Stimulated activated CD8-positive, alpha-beta memory T cell treated with anti-CD3 and anti-CD28 coated beads, Interleukin-4, amount 100 ng/mL, for 1 hour (primary cell): ENCODE measurements at places on chromosomes 5 and 9.

DNA sequence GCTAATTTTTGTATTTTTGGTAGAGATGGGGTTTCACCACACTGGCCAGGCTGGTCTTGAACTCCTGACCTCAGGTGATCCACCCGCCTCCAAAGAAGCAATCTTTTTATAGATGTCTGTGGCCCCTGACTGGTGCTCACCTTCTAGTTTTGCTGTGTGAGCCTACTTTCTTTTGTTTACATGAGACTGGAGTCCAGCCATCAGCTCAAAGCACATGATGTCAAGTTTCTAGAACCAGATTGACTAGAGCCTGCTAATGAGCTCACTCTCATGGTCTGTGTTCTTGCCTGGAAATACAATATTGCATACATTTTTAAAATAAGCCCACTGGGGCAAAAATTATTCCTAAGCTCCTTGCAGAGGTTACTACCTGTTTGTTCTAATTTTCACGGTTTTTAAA, 102.9 kb upstream of the PIK3R1 start:
- DNase-seq = no peak

DNA sequence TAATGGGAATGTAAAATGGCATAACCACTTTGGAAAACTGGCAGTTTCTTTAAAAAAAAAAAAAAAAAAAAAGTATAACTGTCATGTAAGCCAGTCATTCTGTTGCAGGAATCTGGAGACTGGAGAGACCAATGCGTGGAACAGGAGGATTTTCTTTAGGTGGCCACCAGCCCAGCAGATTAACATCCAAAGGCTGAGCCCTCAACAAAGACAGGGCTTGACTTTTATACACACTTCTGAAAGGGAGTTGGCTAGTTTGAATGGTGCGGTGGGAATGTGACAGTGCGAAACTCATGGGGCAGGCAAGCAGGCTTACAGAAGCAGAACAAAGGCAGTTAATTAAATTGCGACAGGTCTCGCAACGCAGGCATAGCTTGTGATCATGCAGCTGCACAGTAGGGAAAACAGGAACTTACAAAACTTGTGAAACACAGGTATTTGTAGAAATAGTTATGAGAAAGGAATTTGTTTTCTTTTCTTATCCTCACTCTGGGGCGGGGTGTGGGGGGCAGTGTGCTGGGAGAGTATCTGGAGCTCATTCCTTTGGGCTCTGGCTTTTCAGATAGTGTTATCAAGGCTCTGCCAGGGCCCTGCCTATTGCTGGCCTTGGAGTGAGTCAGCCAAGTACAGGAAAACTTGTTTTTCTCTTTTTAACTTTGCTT, 12.0 kb downstream of the UIMC1 start:
- no peak for DNase-seq

DNA sequence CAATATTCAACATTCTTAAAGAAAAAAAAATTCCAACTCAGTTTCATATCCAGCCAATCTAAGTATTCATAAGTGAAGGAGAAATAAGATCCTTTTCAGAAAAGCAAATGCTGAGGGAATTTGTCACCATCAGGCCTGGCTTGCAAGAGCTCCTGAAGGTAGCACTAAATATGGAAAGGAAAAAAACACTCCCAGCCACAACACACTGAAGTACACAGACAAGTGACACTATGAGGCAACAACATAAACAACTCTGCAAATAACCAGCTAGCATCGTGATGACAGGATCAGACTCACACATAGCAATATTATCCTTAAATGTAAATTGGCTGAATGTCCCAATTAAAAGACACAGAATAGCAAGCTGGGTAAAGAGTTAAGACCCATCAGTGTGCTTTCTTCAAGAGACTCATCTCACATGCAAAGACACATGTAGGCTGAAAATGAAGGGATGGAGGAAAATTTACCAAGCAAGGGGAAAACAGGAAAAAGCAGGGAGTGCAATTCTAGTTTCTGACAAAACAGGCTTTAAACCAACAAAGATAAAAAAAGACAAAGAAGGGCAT, 33.1 kb downstream of the ANKRD33B start:
- no peak for DNase-seq

DNA sequence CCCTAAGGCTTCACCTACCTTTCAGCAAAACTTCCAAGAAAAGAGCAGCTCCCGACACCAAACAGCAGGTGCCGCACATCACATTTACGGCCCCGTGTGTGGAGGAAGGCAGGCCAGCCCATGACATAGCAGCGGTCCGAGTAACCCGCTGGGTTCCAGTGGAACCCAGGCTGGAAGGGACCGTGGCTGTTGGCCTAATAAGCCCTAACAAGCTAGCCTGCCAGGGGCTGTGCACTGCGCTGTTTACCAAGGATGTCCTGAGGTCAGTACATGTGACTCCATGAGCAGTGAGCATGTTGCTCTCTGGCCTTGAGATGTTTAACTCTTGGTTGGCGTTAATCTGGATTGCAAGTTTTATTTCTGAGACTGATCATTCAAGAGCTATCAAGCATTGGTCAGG, 131.5 kb downstream of the FSTL4 start:
- DNase-seq = no peak

DNA sequence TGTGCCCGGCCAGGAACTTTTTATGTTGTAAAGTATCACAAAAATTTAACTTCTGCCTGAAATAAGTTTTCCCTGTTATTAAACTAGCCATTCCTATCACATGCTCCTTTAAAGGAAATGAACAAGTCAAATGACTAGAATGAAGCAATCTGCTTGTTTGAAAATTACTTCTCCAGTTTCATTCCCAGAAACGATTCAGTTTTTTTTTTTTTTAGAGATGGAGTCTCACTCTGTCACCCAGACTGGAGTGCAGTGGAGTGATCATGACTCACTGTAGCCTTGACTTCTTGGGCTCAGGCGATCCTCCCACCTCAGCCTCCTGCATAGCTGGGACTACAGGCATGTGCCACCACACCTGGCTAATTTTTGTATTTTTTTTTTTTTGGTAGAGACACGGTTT, 13.3 kb upstream of the GNG10 start:
- no peak for DNase-seq

GRCh38 chr5:2303431-2304100, 420.8 kb upstream of the IRX4 start:
- DNase-seq = no peak

GRCh38 chr9:123460091-123460490, 104.1 kb downstream of the CRB2 start:
- DNase-seq = no peak

DNA sequence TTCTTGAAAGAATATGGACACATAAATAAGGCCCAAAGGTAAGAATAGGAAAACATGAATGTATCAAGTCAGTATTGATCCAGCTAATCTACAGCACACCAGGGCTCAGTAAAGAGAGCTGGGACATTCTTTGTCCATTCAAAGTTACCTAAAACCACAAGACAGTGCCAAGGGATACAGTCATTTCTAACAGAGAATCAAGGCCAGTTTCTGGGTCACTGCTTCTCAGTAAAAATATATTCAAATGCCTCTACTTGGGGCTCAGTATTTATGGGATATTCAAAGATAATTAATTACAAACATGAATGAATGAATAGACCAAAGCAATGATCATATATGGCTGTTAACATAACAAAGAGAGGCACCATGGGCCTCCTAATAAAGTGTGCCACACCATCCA, 34.9 kb downstream of the MTMR12 start:
- DNase-seq = no peak

DNA sequence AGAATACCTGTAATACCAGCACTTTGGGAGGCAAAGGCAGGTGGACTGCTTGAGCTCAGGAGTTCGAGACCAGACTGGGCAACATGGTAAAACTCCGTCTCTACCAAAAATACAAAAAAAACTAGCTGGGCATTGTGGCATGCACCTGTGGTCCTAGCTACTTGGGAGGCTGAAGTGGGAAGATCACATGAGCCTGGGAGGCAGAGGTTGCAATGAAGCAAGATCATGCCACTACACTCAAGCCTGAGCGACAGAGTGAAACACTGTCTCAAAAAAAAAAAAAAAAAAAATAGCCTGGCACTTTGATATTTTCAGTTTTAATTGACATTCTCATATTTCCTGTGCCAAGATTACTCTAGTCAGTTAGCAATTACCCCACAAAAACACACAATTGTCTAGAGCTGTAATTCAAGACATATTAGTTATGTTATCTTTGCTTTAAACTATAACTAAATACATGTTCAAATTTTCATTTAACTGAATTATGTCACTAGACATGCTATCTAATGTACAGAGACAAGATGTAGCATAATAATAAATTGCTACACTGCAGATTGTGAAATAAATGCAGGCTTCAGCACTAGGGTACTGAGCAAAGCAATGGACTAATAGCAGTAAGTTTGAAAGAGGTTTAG, 378.2 kb upstream of the GRAMD2B start:
- no peak for DNase-seq

DNA sequence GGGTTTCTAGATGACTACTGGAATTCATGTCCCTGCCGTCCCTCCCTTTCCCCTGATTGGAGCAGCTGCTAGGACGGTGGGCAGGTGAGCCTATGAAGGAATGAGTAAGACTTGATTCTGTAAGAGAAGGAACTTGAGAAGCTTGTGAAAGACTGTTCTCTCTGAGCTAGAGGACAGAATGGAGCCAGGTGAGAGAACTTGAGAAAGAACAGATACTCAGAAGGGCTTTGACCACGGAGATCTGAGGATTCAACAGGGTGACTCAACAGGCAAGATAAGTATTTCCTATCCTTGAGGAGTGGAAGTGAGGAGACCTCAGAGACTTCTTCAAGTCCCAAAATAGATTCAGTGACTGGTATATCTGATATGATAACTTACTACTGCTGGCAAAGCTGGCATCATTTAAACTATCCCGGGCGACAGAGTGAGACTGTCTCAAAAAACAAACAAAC, 41.9 kb downstream of the HSDL2 start:
- DNase-seq = no peak

- DNase-seq = no peak
Observed at GRCh38 chr5:145981589-145982571, 45.5 kb downstream of the SH3RF2 start.

DNA sequence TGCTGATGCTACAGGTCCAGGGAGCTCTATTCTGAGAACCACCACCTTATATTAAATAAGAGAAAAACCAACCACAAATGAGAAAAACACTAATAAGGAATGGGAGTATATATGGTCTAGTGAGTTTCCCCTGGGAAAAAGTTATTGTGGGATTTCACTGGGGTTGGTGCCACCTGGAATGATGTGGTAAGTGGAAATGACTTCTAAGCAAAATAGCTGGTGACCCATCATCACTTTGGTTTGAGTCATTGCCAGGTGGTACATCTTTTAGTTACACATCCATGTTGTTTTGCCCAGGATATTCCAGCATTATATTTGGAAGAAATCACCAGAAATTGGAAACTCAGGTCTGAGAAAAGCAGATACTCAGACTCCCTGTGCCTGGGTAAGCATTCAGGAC, 437.3 kb downstream of the DTWD2 start:
- no peak for DNase-seq

- no peak for DNase-seq
Observed at GRCh38 chr5:17077440-17078233, 139.8 kb upstream of the BASP1 start.

GRCh38 chr5:94715768-94716167, 97.3 kb downstream of the SLF1 start:
- DNase-seq = no peak

- DNase-seq = no peak
Observed at GRCh38 chr5:14143841-14144585, 871 bp downstream of the TRIO start.

DNA sequence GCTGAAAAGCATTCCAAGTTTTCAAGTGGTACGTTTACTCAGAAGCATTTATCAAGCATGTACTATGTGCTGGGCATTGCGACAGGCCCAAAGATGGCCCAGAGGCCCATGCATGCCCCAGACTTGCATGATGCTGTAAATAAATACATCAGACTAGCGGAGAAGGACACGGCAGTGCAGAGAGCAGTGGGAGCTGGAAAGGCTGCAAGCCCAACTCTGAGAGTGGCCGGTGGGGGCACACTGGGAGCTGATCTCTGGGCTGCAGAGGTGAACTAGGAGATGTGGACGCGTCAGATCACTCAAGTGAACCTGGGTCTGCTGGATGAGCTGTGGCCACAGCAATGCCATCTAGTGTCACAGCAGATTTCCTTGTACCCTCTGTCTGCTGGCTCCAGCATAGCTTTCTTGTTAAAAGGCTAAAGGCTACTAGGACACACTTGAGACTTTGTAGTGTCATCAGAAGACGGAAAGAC, 246.9 kb downstream of the FANCC start:
- DNase-seq = no peak

DNA sequence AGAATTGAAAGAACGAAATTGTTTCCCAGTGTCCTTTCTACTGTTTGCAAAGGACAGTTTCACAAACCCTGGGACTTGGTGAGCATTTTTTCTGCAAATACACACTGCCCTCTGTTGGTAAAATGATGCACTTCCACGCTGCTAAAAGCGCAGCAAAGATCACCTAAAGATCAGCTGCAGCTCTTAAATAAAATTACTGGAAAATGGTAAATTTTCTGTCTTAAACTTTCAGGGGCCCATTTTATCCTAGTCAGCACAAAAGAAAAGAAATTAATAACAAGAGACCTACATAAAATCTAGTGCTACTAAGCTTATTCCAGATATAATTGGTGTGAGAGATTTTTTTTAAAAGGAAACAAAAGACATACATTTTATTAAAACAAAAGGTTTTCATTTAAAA, 566.0 kb downstream of the CAAP1 start:
- DNase-seq = no peak

DNA sequence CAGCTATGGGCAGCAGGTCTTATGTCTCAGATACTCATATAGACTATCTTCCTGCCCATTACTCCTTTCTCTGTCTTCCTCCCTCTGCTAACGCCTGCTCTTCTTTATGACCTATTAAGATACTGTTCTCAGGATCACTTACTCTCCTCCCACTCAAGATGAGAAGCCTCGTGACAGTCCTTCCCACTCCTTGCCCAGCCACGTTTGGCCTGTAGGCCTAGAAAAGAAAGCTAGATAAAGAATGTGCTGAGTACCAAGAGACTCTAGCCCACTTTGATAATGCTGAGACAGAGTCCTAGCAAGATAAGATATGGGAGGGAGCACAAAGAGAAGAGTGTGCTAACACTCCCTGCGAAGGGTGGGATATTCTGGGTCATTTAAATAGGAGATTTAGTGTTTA, 6.8 kb upstream of the DENND4C start:
- no peak for DNase-seq

DNA sequence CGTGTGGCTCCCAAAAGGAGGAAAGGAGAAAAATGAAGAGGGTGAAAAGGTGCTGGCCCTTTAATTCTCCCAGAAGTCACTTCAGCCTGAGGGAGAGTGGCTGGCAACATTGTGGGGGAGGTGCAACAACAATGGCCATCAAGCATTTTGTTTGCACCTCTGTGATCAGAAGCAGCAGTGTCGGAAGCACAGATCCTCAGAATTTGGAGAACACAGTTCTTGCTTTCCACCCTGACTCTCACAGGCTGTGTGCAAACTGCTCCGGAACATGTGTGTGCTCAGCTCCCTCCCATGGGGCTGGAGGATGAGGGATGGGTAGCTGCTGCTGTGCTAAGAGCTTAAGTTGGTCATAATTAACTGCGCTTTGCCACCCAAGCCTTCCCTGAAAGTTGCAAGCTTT, 127.1 kb downstream of the DPYSL3 start:
- no peak for DNase-seq

- no peak for DNase-seq
Observed at GRCh38 chr9:98797491-98797890, 1.1 kb upstream of the ANKS6 start.

- DNase-seq = no peak
Observed at GRCh38 chr9:35618325-35618727, at the start of gene CD72. CD72 (minus strand) TSS chr9:35618413; CDS start chr9:35618303, 110 bp downstream.
